ENCODE measurements at places on chromosomes 16 and 17. TPM values are rescaled to one million over a fixed set of nuclear protein-coding genes. Genes with fewer than 3 reads are reported as not detected.

Gene TSPOAP1
- total RNA-seq: 4.0 TPM

Gene CDH11
- total RNA-seq: 151 TPM

Gene CDH1
- not detected for total RNA-seq

Gene TMEM88
- total RNA-seq: 0.22 TPM
